Dorsolateral prefrontal cortex (tissue), 122 donors: ENCODE measurements at places on chromosomes 2 and 18.

DNA sequence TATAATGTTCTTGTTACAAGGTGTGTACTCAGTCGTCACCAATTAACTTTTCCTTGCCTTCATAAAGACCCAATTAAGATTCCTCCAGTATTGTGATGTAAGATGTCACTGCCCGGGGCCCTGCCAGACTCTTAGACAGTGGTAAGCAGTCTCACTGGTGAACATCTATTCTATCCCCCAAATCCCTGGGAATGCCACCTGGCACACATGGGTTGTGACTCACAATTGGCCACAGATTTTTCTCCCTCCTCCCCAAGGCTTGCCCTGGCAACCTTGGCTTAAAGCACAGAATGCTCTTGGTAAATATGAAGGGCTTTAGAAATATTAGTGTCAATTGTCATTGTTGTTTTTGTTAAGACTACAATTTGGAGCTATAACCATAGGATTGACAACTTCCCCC lies 287.9 kb downstream of the ETAA1 start:
- DNase-seq: no peak

GRCh38 chr18:42706618-42707017 lies 408.9 kb downstream of the RIT2 start:
- no peak for DNase-seq

DNA sequence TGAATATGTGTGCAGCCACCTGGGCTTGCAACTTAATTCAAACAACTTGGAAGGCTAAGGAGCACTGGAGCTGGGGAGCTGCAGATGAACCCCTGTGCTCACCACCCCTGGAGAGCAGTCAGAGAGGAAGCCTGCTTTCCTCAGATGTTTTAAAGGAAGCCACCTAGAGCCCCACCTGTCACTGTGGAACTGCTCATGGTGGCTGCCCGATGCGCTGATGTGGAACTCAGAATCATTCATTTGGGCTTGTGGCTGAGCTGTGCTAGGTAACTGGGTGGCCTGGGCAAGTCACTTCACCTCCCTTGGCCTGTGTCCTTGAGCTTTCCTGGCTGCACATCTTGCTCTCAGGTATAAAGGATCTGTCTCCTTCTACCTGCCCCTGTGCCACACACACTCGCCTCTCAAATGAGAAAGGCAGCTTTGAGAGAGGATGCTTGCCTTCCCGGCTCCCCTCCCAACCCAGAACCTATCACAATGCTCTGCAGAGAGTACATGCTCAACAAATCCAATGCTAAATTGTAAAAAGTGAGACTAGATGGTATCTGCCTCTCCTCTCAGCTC lies 41.3 kb downstream of the BCL11A start:
- no peak for DNase-seq

DNA sequence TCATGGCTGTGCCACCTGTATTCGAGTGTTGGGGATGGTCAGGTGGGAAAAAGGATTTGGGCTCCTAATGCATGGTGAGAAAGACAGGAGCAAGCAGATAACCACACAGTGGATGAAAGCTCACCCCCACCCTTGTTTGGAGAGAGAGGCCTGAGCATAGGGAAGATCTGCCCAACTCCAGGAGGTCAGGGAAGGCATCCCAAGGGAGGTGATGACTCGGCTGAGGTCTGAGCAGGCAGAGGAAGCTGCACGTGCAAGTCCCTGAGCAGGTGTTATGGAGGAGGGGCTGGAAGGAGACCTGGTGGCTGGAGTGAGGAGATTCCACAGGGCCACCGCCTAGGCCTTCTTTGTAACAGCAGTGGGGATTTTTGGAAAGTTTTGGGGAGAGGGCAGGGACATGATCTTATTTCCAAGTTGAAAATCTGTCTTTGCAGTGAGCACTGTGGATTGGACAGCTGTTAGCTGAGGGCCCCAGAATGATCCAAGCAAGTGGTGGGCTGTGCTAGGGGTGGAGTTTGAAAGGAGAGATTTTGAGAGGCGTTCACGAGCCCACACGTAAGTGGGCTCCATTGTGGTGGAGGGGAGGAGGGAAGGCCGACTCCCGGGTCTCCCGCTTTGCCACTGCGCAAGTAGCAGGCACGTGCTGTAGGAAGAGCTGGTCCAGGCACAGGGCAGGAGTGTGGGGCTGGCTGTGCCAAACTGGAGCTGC lies 228.5 kb downstream of the GLI2 start:
- DNase-seq: no peak

DNA sequence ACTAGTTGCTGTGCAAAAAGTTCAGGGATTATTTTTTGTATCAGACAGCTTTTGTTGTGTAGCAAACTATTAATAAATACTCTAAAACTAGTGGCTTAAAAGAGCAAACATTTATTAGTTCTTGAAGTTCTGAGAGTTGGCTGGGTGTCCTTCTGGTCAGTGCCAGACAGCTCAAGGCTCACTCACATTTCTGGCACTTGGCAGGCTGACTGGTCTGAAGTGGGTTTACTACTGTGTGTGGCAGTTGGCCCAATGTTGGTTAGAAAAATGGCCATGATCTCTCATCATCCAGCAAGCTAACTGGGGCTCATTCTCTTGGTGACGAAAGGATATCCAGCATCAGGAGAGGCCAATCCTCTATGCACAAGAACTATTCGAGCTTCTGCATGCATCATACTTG lies 71.4 kb upstream of the ZNF385B start:
- DNase-seq: no peak

GRCh38 chr2:27797841-27798240 lies 26.3 kb downstream of the MRPL33 start:
- no peak for DNase-seq
